ENCODE measurements at places on chromosomes 7 and 10.

- DNase-seq, result no peak
These were observed 147.1 kb downstream of the RNF216 start for GRCh38 chr7:5634107-5634950.

GRCh38 chr10:37495415-37495814 is 362.0 kb downstream of the ZNF248 start:
- DNase-seq, result no peak

DNA sequence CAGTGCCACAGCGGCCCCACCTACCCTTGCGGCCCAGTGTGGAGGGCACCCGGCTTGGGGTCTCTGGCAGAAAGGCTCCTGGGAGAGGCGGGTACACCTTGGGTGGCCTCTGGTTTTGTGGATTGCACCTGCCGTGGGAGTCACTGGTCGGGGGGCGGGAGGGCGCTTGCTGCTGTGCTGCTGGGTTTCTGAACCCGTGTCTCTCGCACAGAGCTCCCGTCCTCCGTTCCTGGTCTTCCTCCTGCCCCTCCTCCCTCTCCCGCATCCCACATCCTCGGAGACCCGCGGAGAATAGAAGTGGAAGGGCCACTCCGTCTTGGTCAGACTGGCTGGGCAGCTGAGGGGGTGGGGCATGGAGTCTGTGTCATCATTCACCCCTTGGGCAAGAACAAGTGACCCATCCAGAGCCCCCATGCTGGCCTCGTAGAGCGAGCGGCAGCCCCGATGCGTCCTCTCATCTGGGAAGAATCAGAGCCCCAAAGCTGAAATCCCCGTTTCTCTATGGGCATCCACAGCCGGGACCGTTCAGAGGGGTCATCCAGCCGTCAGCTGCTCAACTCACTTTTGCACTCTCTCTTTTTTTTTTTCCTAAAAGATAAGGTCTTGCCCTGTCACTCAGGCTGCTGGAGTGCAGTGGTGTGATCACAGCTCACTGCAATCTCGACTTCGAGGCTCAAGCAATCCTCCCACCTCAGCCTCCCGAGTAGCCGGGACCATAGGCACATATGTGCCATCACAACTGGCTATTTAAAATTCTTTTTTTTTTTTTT is 4.0 kb downstream of the MAFK start:
- DNase-seq, result no peak

DNA sequence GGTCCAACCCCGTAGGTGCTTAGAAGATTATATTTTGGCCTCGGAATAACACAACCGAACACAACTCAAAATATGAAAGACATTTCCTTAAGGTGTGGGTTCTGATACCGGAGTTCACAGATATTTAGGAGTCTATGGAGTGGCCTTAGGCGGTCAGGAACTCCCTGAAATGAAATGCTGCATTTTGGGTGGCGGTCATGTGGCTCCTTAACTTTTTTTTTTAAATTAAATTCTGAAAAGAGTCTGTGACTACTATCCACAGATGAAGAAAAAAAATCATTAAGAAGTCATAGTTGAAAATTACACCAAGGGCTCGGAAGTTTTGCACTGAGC is 290.9 kb upstream of the NFE2L3 start:
- no peak for DNase-seq

- no peak for DNase-seq
These were observed 7.2 kb upstream of the NRP1 start for GRCh38 chr10:33341637-33342036.

DNA sequence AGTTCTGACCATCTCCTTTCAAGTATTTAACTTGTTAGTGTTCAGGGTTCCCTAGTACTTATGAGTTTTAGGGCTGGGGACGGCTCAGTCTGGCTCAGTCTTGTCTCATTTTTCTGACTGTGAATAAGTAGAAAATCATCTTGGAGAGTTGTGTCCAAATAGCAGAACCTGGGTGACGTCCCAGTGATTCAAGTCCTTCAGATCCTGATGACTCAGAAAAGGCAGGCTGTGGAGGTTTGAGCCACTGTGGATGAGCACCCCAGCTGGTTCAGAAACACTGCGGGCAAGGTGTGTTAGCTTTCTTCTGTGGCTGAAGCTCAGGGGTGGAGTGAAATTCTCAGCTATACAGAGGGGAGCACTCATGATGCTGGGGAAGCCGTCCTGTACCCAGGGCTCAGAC is 154.4 kb upstream of the NPY start:
- no peak for DNase-seq

DNA sequence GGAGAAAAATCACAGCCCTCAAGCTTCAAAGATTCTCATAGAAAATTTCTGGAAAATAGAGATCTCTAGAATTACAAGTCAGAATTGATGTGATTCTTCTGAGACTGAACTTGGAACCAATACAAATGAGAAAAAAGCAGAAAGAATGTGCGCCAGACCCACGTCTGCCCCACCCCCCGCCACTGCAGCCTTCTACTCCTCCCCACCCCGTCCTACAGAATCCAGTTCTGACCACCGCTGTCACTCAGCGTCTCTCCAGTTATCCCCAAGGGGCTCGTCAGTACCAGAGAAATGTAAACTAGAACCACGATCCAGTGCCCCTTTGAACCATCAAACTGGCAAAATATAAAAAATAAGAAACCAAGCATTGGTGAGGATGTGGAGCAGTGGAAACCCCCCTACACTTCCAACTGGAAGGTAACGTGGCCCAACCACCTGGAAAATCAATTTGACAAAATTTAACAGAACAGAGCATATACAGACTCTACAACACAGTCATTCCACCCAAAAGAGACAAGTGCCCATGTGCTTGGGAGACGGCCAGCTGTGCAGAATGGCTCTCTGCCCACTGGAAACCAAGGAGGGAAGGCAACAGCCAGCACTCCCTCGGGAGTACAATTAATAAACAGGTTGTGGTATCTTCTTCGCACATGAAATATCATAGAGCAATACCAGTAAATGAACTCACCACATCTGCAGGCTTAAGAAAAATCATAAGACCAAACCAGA is 397.9 kb downstream of the TNS3 start:
- no peak for DNase-seq

DNA sequence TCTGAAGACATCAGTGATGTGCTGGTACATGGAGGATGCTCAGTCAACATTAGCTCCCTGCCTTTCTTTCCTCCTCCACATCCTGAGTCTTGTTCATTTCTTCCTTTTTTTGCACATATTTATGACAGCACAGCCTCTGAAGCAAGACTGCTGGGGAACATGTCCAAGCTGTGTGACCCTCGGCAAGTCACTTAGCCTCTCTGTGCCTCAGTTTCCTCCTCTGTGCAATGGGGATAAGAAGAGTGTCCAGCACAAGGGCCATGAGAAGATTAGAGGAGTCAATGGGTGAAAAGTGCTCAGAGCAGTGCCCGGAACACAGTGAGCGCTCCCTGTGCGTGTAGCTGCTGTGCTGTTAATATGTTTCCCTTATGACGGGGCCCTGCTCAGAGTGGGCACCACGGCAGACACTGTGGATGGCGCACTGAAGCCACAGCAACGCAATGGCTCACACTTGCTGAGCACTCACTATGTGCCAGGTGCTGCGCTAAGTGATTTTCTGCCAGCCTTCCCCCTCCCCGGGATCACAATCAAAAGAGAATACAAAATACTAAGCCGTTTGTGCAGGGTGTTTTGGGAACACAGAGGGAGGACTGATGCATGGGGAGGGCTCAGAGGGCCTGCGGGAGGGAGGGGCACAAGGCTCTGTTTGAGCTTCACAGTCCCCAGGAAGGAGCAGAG is 28.7 kb downstream of the ZCCHC24 start:
- no peak for DNase-seq

DNA sequence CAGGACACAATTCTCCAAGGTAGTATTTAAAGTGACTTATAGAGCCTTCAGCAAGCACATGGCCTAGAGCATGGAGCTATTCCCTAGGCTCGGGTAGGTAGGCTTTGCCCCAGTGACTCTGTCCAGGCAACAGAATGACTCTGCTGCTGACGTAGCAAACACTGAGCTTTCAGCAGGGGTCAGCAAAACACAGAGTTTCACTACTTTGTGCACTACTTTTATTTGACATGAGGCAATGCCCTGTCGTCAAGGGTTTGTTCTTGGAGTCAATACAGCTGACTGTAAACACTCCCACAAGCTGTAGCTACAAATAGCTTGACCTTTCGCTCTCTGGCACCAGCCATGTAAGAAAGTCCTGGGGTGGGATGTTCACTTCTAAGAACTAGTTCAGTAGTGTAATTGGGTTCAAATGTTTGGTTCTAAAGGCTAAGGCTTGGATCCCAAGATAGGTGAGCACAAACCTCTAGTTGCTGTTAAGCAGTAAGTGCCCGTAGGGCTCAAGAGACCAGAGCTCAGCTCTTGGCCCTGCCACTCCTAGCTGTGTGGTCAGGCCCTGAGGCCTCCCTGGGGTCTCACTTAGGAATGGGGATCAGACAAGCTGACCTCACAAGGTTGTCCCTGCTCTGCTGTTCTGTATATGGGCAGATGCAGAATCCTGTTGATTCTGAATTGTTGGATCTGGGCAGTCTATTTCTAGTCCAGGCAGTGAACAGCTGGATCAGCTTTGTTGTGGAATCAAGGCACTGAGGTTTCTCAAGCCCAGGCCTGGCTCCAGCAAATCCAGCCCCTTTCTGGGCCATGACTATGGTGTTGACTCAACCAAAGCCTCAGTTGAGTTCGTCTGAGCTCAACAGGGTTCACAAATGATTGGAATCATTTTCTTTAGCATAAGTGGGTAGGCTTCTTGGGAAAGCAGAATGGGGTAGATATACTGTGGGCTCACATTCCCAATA is 10.7 kb downstream of the NODAL start:
- DNase-seq, result no peak

DNA sequence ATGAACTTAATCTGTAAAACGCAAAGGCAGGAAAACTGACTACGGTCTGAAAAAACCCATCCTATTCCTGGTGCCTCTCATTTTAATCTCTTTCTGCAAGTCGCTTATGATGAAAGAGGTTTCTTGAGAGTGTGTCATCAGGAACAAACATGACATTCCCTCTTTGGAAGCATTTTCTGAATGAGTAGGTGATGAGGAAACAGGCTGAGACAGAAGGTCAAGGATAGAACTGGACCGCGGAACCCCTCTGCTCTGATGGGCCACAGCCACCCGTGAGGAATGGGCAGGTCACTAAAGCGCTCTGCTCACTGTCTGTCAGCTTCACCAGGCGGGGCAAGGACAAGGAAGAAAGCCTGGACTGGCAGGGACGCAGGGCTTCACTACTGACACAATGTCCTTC is 28.6 kb downstream of the BEND7 start:
- no peak for DNase-seq

DNA sequence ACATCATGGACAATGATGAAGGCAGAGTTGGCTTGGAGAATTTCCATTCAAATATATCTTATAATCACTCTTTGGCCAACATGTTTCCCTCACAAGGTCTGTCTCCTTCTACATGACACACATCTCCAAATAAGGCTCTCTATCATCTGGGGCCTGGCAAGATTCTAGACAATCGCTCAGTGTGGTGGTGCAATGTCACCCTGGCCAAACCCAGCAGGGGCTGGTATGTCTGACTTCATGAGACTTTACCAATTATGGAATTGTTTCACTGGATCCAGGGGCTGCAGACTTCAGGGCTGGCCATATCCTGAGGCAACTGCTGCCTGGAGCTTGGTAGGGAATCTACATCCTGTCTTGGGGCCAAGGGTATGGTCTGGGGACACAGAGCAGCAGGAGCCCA is 319.0 kb downstream of the PLXNA4 start:
- DNase-seq, result no peak

- DNase-seq, result no peak
These were observed 127.6 kb downstream of the SLC16A9 start for GRCh38 chr10:59582058-59582457.

- peak; percentile 30 for DNase-seq
These were observed 72.0 kb downstream of the SLC37A3 start for GRCh38 chr7:140326116-140326928.

- DNase-seq, result no peak
These were observed 227.6 kb downstream of the FZD1 start for GRCh38 chr7:91491868-91492267.

DNA sequence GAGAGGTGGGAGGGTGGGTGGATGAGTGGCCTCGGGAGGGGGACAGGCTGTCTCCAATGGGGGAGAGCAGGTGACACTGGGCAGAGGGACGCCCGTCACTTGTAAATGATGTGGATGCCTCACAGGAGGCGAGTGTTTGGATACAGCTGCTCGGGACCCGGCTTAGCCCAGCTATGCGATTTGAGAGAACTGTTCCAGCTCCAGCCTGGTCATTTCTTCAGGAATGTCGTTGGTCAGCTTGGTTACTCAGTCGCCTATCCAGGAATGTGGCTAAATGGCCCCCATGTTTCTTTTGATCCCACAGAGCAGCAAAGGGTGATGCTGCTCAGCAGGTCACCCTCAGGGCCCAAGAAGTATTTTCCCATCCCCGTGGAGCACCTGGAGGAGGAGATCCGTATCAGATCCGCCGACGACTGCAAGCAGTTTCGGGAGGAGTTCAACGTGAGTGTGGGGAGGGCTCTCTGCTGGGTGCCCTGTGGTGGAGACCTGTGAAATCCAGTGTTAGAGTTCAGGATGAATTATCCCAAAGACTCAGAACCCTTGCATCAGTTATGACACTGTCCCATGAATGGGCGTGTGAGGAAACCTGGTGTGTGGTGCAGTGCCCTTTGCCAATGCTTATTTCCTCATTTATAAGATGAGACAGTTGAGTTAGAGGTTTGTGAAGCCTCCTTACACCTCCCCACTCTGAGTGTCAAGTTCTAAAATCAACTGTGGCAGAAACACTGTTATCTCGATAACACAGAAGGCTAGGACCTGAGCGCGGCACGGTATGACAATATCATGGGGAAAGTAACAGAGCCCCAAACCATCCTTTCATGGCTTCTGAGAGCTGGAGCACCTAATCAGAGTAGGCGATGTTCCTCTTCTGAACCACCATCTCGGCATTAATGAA is 76.8 kb downstream of the MKI67 start:
- DNase-seq, result no peak

- DNase-seq, result no peak
These were observed 865 bp downstream of the ZNF438 start for GRCh38 chr10:31030800-31031199.

Data from DMS153 (cell line).